ENCODE measurements at places on chromosomes 2 and 18. TPM values are rescaled to one million over a fixed set of nuclear protein-coding genes. Genes with fewer than 3 reads are reported as not detected.

- H3K27me3 ChIP-seq = no peaks in the 10 kb centered on the region
- DNase-seq = no peak
- no peak overlapping the region for H3K27ac ChIP-seq
- H3K36me3 ChIP-seq = no peaks in the 10 kb centered on the region
- H3K4me3 ChIP-seq = no peak overlapping the region
- H3K4me1 ChIP-seq = no peaks in the 10 kb centered on the region
Observed at GRCh38 chr2:119625226-119625625, 53.8 kb upstream of the TMEM177 start.

- H3K27ac ChIP-seq = no peak overlapping the region
- no peaks in the 10 kb centered on the region for H3K36me3 ChIP-seq
- DNase-seq = peak; percentile 75
Observed at GRCh38 chr2:109736177-109736827, 57.8 kb upstream of the RGPD5 start.

Gene STPG4
- total RNA-seq = not detected

Gene GPR45
- not detected for total RNA-seq

- peak; percentile 12 for DNase-seq
- H3K27me3 ChIP-seq = no peaks in the 10 kb centered on the region
- H3K27ac ChIP-seq = peak overlapping the region; percentile 24
- H3K4me1 ChIP-seq = peaks cover 64% of the 10 kb centered on the region
- H3K36me3 ChIP-seq = peaks cover 7% of the 10 kb centered on the region
Observed at GRCh38 chr2:39380525-39381150, 56.4 kb downstream of the MAP4K3 start.

GRCh38 chr18:75130591-75131328 is 78.2 kb downstream of the PTGR3 start:
- peak; percentile 28 for DNase-seq
- no peaks in the 10 kb centered on the region for H3K27me3 ChIP-seq
- H3K36me3 ChIP-seq = no peaks in the 10 kb centered on the region
- H3K4me1 ChIP-seq = no peaks in the 10 kb centered on the region
- no peak overlapping the region for H3K27ac ChIP-seq

Measured in stomach (tissue), 19 donors.